ENCODE measurements at places on chromosomes 1 and 21.

DNA sequence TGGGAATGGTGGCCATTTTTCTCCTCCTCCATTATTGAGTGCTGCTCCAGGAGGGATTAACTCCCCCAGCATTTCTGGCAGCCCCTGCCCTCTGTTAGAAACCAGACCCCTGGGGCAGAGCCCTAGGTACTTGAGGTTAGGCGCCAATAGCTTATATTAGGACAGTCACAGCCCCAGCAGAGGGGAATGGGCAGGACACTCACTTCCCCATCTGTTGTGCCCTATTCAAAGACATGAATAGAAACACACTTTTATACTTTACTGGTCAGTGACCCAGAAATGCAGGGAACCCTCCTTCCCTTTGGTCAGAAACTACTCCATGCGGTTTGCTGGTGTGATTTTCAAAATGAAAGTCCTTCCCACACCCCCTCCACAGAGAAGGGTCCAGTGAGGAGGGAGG, 267.7 kb downstream of the PTBP2 start:
- no peak for DNase-seq

DNA sequence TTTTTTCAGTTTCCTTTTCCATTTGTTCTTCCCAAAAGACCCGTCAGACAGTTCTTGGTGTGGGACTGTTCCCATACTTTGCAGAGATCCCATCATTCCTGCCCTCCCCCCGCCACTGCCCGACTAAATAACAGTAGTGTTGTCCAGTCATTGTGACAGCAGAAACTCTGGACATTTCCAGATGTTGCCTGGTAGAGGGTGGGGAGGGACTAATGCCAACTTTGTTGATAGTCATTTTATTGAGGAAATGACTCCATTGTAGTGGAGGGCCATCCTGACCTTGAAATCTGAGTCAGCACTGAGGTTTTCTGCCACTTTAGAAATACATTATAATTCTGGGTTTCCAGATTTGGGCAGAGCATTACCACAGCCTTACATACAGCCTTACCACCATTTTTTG, 85.4 kb downstream of the CEP350 start:
- no peak for DNase-seq

GRCh38 chr1:10237157-10237539, 26.8 kb downstream of the KIF1B start:
- no peak for DNase-seq

DNA sequence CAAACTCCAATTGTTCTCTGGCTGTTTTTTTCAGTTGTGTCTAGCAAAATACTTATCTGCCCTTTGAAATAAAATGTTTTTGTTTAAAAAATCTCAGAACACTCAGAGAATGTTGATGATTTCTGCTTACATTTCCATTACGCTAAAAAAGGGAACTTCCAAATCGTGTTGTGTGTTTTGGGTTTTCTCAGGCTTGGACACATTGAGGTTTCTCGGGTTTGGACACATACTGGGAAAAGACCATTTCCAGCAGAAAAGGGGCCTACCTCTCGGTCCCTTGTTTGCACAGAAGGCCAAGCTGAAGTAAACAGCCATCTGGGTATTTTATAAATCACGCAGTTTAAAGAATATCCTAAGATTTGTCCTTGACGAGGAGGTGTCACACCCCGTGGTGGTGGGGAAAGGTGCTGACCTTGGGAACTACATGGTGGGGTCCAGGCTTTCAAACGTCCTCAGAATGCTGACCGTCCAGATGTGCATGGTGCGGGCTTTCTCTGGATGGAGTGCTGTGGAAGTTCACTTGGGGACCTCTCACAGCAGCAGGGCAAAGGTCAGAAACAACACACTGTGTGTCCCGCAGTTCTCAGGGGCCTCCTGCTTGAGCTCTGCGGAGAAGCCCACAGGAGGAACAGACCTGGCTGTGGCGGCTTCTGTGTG, 67.8 kb downstream of the SLC37A1 start:
- DNase-seq, result no peak

DNA sequence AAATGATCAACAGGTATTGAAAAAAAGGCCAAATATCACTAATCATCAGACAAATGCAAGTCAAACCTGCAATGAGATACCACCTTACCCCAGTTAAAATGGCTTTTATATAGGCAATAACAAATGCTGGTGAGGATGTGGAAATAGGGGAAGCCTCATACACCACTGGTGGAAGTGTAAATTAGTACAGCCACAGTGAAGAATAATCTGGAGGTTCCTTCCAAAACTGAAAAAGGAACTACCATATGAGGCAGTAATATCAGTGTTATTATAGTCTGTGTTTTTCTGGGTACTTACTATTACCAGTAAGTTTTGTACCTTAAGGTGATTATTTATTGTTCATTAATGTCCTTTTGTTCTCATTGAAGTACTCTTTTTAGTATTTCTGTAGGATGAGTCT, 201.3 kb downstream of the MRPL39 start:
- no peak for DNase-seq

DNA sequence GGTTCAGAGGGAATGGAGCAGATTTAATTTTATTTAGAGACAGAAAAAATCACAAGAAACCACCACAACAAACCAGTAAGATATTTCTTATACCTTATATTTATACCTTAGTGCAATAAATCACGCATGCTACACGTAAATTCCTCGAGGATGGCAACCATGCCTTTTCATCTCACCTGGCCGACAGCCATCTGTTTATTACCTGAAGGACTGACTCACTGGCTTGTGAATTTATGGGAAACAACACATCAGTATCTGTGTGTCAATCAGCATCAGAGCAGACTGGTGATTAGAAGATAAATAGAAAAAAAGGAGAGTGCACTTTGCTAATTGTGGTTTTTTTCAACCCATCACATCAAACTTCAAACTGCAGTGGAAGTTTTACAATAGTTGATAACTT, 58.4 kb downstream of the S1PR1 start:
- no peak for DNase-seq

DNA sequence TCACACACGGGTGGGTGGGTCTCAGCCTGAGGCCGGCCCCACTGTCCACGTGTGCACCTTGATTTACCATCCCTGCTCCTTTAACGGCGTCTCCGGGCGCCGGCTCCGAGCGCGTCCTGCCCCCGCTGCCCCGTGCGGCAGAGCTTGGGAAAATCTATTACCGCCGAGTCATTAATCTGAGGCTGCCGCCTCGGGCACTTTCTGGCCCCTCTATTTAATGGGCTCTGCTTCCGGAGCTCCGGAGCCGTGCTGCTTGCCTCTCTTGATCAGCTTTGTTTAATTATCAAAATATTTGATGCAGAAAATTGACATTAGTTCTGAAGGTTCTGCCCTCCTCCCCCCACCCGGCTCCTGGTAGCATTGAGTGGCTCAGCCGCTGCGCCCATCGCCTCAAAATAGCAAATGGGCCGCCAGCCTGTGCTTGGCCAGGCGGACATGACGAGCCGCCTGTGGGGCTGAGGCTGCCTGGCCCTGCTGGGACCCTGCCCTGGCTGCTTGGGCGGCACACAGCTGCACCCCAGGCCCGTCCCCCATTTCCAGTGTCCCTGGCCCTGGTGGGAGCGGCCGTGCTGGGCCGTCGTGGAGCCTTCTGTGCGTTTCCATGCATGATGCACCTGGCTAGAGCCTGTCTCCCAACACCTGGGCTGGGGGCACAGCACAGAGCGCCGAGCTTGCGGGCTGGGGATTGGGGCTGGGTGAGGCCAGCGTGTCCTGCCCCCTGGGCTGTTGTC, 81.6 kb upstream of the TTC34 start:
- DNase-seq, result no peak

GRCh38 chr1:237763137-237763536, 127.6 kb downstream of the ZP4 start:
- no peak for DNase-seq

- no peak for DNase-seq
Measured at GRCh38 chr1:91714867-91715381, 171.0 kb downstream of the TGFBR3 start.

GRCh38 chr1:27590917-27591508, 12.9 kb downstream of the AHDC1 start:
- no peak for DNase-seq

- no peak for DNase-seq
Measured at GRCh38 chr1:155485945-155486344, 76.7 kb downstream of the ASH1L start.

DNA sequence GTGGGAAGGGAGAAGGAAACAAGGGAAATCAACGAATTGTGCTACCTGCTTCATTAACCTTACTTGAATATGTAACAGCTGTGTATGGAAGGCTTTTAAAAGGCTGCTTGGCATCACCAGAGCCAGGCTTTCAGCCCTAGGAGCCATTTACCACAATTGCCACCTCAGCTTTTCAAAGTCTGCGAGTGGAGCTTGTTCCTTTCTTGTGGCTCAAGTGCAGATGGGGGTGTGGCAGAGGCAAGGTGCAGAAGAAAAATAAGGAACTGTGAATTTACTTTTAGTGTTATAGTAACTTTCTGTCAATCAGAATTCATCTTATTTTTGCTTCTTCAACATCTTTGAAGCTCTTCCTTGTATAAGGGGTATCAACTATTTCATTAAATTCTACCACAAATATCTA, 17.6 kb downstream of the CLCA2 start:
- DNase-seq, result no peak

GRCh38 chr21:19228226-19228625, 824.6 kb upstream of the TMPRSS15 start:
- DNase-seq, result no peak

DNA sequence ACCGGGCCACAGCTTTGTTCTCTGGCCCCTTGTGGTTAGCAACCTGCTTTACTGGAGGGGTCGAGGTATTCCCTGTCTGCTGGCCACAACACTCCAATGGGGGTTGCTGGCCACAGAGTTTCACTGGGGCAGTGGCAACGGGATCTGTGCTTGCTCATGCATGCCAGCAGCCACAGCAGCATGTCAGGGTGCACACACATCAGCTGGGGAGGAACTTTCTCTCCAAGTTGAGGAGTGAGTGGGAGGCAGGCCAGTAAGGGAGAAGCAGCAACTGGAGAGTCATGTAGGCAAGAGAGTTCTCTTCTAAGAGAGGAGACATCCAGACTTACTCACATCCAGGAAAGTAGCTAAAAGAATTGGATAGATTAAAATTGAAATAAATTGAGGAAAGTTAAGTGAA, 38.0 kb downstream of the SAMD13 start:
- DNase-seq, result no peak

DNA sequence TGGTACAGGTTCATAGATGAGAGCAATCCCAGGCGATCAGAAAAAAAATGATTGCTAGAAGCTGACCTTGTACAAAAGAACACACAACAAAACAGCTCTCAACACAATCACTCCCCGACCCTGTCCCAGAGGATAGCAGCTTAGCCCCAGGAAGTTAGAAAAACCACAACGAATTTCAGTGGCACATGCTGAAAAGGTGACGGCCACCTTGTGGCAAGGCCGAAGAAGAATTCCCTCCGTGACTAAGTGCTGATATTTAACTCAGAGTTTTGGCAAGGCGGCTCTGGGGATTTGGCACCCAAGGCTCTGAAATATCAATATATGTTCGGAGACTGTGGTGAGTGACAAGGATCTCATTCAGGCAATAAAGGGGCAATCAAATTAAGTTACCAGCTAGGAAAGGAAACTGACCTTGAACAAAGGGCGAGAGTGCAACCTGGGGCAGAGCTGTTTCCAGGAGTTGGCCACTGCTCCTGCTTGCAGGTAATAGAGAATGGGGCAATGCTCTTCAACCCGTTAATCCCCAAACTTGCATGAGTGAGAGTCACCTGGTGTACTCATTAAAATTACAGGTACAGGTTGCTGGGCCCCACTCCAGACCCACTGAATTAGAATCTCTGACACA, 96.2 kb downstream of the BEND5 start:
- no peak for DNase-seq

GRCh38 chr1:102529446-102529845, 532.7 kb upstream of the OLFM3 start:
- no peak for DNase-seq

DNA sequence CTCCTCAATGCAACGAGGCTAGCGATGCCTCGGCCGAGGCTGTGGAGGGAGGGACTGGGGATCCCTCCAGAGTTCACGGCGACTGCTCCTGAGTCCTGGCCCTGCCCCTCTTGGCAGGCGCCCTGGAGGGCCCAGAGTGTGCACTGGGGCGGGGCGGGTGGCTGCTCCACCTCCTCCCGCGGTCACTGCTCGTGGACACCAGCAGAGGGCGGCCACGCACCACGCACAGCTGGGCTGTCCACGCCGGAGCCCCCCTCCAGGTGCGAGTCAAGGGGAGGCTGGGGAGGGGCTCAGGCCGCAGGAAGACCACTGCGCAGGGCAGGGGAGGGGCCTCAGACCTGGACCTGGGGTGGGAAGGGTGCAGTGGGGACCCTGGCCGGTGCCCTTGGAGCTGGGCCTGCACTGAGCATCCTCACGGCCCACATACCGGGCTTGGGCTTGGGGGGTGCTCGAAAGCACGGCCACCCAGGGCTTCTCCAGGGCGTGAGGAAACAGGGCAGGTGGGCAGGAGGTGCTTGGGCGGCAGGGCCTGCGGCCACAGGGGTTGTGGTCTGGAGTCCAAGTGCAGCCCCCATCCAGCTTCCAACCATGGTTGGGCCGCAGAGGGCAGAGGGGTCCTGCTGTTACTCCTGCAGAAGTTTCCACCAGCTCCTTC, 20.6 kb upstream of the TTC34 start:
- peak; percentile 48 for DNase-seq

GRCh38 chr1:19113697-19114092, 96.4 kb downstream of the UBR4 start:
- DNase-seq, result peak; percentile 36

DNA sequence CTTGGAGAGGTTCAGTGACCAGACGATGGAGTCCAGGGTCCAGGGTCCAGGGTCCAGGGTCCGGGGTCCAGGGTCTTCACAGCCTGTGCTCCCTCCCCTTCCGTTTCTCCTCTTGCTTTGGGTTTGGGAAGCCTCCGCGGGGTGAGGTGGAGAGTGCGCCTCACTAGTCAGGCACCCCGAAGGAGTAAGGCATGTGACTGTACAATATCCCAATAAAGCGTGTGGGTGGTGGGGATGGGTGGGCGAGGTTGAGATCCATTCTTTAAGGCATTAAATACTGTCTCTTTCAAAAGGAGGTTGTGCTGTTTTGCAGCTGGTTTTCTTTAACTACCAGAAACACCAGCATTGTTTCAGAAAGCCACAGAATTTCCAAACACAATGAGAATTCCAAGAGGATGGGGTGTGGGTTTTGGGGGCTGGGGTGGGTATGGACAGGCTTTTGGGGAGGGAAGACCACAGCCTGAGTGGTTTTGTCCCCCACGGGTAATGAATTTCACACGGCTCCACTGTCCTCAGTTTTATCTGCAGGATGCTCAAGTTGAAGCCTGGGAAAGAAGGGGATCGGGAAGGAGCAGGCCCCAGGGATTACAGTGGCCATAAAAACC, 65.7 kb downstream of the KIF26B start:
- DNase-seq, result no peak

DNA sequence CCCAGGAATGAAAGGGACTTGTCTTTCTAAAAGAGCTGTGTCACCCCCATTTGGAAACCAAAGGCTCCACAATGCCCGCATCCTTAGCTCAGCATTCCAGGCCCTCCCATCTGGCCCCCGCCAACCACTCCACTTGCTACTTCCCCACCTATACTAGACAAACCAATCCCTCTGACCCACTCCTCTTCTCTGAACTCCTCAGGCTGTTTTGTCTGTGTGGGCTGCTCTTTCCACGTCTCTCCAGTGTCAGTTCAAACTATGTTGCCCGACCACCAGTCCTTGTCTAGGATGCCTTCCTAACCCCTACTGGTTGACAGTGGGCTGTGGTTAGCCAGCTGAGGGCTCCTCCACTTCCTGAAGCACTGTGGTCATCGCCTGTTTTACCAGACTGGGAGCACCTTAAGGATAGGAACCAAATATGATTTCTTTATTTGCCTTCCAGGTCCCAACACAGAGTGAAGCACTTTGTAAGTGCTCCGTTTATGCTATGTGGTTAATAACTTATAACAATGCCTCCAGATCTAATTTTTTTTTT, 8.1 kb upstream of the COA7 start:
- DNase-seq, result no peak
